ENCODE measurements at places on chromosomes 7 and 10.

DNA sequence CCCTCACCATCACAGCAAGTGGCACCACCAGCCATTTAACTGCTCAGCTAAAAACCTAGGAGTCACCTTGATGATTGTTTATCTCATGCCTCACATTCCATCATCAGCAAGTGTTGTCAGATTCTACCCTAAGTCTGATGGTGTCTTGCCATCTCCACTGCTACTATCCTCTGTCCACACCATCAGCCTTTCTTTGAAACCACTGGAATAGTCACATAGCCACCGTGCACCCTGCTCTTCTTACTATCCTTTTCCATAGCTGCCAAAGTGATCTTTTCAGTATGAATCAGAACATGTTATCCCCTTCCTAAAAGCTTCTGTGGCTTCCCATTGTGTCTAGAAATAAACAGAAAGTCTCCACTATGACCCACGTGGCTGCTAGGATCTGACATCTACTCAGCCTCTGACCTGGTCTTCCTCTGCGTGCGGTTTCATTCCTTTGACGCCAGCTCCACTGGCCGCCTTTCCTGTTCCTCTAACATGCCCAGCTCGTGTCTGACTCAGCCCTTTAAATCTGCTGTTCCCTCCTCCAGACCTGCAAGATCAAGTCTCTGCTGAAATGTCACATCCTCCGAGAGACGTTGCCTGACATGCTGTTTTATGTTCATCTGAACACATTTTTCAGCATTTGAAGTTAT is 16.5 kb upstream of the CHN2 start:
- peak; percentile 76 for DNase-seq

DNA sequence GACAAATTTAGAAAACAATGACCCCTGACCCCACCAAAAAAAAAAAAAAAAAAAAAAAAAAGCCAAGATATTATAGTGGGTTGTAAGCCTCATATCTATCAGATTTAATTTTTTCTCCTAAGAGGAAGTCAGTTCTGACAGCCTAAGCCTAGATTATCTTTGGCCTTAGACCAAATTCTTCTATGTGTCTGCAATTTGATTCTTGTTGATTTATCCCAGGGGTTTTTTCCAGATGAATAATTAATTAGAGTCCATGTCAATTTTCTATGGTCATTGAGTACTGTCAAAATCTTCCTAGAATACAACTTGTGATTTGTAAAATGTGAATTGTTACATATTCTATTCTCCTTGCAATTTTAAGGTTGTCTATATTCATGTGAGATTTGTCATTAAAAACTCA is 151.6 kb upstream of the CACNA2D1 start:
- no peak for DNase-seq

- no peak for DNase-seq
These were observed 14.0 kb downstream of the WNT2 start for GRCh38 chr7:117308891-117309290.

DNA sequence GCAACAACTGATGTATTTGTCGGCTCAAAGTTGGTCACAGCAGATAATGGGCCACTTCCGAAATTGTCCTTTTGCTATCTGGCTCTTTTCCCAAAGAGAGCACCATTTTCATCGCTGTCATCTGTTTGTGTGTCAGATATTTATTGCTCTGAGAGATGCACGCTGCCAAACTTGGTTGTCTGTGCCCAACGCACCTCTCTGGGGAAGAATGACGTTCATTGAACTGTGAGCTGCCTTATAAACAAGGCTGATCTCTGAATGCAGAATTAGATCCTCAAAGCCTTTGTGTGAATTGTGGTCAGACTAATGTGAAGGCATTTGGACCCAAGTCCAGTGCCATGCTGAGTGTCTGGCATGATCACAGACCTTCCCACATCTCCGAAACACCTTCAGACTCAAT is 174.7 kb upstream of the LYZL1 start:
- DNase-seq: no peak

GRCh38 chr10:112735041-112735695 is 214.9 kb upstream of the TCF7L2 start:
- no peak for DNase-seq

DNA sequence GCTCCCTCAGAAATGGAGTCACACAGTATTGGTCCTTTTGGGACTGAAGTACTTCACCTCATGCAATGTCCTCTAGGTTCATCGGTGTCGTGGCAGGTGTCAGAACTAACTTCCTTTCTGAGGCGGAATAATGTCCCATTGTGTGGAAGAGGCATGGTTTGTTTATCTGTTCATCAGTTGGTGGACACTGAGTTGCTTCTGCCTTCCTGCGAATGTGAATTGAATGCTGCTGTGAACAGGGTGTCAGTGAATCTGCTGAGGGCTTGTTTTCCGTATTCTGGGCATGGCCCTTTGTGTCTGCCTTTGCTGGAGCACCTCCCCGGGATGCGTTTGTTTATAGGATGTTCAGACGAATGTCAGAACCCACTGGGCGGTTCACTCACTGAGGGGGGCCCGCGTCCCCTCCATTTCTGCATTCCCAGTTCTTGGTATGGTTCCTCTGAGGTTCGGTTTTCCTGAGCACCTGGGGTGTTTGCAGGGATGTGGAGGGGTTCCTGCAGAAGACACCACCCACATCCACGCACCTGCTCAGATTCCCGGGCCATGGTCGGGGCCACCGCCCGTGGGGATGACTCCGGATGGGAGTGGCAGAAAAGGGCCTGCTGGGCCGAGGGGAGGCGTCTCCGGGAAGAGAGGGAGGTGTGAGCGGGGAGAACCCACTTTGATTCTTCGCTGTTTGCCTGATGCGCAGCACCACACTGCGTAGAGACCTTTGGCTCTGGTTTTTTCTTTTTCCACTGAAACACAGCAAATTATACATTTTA is 33.1 kb downstream of the CHST12 start:
- no peak for DNase-seq

DNA sequence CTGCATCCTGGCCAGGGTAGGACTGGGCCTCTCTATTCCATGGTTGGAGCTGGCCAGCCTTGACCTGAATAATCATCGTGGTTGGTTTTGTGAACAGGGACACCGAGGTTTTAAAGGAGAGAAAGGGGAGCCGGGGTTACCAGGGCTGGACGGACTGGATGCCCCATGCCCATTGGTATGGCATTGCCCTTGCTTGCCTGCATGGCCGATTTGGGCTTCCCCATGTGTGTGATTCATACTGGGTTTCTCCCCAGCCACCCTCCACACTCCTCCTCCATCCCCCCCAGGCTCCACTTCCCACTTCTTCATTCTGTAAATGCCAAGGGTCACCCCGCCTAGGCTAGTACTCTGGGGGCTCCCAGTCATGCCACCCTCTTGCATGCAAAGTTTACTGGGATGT is 98.8 kb upstream of the MACROH2A2 start:
- peak; percentile 58 for DNase-seq

DNA sequence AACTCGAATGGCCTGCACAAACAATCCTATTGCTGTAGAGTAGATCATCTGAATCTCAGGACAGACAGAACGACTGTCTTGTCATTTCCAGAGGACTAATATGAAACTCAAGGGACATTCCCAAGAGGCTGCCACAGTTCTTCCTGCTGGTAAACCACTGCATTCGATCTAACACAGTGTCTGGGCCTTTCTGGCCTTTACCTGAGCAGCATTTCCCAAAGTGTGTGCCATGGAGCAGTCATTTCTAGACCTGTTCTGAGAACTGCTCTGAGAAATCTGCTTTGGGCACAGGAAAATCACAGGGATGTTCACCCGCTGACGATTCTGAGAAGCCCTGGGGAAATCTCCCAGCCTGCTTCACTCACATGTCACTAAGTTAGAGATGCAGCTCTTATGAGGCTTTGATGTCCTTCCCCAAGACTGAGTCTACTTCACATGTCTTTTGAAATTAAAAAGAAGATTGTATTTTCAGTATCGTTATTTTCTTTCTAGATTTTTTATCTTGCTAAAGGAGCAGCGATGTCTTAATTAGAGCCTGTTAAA is 18.4 kb downstream of the GPNMB start:
- DNase-seq: no peak

DNA sequence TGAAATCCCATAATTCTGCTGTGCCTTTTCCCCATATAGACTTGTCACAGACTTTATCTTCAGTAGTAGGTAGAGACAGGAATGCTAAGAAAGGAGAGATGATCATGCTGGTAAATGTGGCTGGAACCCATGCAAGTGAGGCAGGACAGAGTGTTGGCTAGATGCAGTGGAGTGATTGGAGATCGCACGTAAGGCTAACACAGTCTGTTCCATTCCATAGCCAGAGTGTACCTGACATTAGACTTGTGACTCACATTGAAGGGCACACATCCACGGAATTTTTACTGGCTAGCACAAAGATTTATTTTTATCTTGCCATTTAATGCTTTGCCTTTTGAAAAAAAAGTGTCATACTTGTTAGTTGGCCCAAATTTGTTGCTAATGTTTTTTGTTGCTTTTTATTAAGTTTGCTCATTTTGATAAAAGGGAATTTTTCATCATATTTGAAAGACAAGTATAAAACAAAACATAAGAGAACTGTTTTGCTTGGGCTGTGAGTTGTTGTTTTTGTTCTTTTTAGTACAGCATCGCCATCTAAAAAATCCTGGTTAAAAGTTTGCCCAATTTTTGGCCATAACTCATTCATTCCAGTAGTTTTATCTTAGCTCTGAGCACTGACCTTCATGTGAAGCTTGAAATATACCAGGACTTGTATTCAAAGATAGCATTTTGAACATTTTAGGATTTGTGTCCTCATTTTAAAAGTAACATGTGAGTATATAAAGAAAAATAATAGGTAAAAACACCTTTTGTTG is 81.0 kb downstream of the CPED1 start:
- no peak for DNase-seq

DNA sequence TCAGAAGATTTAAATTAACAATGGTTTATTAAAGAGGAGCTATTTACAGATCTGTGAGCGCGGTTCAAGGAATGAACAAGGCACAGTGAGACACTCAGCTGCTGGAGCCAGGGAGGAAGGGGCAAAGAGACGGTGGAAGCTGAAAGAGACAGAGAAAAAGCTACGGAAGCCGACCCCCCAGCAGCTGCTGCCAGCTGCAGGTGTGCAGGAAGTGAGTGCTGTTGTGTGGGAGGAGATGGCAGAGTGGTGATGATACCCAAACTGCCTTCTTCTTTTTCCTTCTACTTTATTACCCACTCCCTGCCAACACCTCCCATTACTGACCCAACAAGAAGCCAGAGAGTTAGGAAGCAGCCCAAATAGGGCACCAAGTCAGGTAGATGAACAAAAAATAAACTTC is 41.9 kb upstream of the MBL2 start:
- no peak for DNase-seq

DNA sequence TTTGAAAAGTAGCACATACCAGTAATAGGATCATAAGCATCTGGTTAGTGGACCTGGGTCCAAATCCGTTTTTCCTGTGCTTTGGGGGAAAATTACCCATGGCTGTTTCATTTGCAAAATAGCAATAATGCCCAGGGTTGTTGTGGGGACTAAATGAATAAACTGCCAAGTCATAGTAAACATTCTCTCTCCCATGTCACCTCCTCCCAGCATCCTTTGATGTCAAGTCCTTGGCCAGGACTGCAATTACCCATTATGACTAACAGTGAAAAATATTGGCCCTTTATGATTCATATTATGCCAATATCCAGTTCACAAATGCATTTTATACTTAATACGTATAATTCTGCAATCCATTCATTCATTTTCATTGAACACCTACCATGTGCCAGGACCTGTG is 23.0 kb downstream of the TOMM7 start:
- DNase-seq: no peak

DNA sequence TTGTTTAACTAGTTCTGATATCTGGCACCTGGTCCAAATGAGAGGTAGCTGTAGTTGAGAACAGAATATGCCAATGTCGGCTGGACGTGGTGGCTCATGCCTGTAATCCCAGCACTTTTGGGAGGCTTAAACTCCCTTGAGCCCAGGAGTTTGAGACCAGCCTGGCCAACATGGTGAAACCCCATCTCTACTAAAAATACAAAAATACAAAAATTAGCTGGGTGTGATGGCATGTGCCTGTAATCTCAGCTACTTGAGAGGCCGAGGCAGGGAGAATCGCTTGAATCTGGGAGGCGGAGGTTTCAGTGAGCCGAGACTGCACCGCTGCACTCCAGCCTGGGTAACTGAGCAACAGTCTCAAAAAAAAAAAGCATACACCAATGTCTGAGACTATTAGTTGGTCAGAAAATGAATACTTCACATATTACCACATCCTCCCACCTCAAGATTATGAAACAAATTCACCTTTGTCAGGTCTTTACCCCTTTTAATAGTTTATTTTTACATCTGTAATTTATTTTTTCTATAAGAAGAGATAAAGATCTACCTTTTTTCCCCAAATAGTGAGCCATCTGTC is 38.8 kb downstream of the EPC1 start:
- DNase-seq: no peak
